ENCODE measurements at places on chromosomes 7 and 10.

GRCh38 chr7:143455491-143455890, 12.2 kb downstream of the TAS2R60 start:
- no peak for DNase-seq

- DNase-seq, result no peak
Measured at GRCh38 chr7:100127866-100128636, 1.3 kb downstream of the MBLAC1 start.

- DNase-seq, result no peak
Measured at GRCh38 chr7:22997871-22998518, 15.9 kb downstream of the HYCC1 start.

GRCh38 chr7:34622182-34622581, 35.8 kb upstream of the NPSR1 start:
- DNase-seq, result no peak

DNA sequence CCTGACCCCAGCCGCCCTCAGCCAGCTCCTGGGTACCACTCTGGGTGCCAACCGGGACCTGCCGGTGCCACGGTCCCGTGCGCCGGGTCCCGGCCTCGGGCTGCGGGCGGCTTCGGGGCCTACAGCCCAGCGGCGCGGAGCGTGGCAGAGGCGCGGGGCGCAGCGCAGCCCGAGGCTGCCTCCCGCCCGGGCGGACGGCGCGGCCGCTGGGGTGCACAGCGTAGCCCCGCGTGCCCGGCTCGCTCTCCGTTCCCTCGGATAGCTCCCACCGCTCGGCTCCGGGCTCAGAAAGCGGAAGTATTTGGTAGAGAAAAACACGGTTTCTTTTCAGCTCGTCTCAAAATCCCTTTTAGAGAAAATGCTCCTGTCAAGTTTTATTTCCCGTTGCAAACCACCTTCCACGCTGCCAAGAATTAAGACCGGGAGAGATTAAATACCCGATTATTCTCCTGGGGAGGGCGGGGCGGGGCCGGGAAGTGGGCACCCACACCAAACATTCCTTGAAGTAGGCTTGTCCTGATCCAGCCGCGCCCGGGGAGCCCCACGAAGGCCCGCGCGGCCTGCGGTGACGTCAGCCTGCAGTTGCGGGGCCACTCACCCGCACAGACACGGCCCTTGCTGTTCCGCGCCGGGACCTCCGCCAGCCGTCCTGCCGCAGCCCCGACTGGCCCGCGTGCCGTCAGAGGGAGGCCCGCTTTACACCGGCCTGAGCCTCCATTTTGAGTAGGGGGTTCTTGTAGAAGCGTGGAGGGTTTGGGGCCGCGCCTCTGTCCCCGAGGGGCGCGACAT, 7.2 kb downstream of the HOXA13 start:
- no peak for DNase-seq

Measured in LNCaP clone FGC (cell line).